ENCODE measurements at places on chromosomes 2 and 18.

DNA sequence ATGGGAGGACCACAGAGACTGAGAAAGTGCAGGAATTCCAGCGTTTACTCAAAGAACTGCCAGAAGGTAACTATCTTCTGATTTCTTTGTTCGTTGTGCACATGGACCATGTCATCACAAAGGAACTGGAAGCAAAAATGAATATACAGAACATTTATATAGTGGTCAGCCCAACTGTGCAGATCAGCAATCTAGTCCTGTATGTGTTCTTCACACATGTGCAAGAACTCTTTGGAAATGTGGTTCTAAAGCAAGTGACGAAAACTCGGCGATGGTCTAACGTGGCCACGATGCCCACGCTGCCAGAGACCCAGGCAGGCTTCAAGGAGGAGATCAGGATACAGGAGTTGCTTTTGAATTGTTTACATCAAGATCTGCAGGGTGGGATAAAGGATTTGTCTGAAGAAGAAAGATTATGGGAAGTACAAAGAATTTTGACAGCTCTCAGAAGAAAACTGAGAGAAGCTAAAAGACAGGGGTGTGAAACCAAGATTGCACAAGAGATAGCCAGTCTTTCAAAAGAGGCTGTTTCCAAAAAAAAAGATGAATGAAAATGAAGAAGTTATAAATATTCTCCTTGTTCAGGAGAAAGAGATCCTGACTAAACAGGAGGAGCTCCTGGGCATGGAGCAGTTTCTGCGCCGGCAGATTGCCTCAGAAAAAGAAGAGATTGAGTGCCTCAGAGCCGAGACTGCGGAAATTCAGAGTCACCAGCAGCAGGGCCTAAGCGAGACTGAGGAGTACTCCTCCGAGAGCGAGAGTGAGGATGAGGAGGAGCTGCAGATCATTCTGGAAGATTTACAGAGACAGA, 8.3 kb upstream of the CHST10 start:
- DNase-seq: no peak

GRCh38 chr2:202797944-202798343, 73.6 kb downstream of the ICA1L start:
- DNase-seq: no peak

GRCh38 chr18:37572736-37573135, 7.1 kb upstream of the CELF4 start:
- no peak for DNase-seq

GRCh38 chr18:5948237-5948636, 52.9 kb upstream of the TMEM200C start:
- no peak for DNase-seq

- DNase-seq: no peak
Observed at GRCh38 chr2:99680946-99681345, 191.1 kb upstream of the REV1 start.

- no peak for DNase-seq
Observed at GRCh38 chr18:23933407-23933806, 81.1 kb upstream of the TTC39C start.

- no peak for DNase-seq
Observed at GRCh38 chr2:237053066-237053465, 32.6 kb upstream of the COPS8 start.

DNA sequence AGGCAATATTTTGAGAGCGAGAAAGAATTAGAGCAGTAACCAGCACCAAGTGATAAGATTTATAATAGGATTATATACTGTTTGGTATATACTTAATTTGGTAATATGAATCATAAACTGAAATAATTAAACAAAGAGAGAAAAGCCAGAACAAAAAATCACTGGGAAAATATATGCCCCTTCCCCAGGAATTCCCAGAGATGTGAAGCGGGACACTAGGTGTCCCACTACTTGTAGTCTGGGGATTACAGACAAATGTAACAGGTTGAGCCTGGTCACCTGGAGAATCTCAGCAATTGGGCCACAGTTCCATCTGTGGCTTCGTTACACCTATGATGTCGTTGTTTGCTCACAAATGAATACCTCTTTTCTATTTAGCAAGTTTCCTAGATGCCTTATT, 256.1 kb upstream of the CHAC2 start:
- DNase-seq: no peak

- no peak for DNase-seq
Observed at GRCh38 chr2:133809485-133809884, 241.2 kb upstream of the NCKAP5 start.

GRCh38 chr2:226575928-226576327, 223.7 kb downstream of the IRS1 start:
- no peak for DNase-seq

DNA sequence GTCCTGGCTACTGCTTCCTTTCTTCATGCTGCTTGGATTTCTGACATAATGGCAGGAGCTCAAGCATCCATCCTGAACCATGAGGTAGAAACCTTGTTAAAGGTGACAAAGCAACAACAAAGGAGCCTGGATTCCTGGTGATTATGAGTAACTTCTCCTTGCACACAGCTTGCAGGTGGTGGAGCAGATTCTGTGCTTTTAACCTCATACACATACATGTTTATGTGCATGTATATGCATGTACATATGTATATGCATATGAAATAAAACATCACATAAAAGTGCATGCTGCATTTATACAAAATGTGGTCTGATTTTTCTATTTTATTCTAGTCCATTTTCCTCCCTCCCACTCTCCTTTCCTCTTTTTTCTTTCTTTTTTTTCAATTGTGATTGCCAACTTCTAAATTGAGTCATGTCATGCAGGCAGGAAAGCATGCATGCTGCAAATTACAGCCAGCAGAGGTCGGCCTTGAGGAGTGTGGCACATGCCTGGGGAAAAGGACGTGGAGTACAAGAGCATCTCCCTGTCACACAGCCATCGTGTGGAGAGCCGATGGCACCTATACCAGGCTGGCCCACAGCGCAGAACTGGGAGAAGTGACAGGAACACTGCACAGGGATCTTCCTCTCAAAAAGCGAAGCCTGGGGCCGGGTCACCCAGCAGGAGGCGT, 17.9 kb downstream of the LCT start:
- no peak for DNase-seq

GRCh38 chr18:77127769-77128671, 4.6 kb downstream of the MBP start:
- DNase-seq: peak; percentile 71

DNA sequence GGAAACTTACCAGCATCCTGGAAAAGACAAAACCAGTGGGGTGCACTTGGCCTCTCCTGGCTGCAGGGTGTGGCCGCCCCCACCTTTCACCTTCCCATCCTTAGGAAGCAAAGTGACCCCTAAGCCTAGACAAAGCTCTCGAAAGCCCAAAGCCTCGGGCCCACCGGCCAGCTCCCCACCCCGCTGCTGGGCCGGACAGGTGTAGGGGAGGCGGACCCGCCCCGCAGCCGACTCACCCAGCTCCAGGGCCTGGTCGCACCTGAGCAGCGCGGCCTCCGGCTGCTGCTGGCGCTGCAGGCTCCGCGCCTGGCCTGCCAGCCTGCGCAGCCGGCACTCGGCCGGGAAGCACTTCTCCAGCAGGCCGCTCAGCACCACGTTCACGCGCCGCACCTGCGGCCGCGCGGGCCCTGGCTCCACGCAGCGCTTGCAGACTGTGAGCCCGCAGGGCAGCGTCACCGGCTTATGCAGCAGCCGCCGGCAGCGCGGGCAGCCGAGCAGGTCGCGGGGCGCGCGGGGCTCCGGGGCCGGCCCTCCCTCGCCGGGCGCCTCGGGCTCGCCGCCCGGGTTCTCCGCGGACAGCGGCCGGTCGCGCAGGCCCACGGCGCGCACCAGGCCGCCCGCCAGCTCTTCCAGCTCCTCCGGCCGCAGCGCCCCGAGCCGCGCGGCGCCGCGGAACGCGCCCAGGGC, 979 bp downstream of the LONRF2 start:
- no peak for DNase-seq

DNA sequence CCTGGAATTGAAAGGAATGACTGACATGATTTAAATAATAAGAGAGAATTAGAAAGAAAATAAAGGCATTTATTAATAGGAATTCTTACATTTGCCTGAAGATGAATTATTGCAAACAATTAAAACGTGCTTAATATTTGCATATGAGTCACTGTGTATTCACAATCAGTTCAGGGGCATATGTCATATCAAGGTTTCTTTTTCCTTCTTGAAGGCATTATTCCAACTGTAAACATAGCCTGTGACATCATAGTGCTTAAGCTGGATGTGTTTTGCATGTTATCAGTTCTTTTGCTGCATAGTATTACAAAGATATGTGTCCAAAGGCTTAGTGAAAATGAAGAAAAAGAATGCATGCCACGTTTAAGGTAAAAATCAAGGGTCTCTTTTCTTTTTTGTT, 80.8 kb downstream of the MEIS1 start:
- no peak for DNase-seq

DNA sequence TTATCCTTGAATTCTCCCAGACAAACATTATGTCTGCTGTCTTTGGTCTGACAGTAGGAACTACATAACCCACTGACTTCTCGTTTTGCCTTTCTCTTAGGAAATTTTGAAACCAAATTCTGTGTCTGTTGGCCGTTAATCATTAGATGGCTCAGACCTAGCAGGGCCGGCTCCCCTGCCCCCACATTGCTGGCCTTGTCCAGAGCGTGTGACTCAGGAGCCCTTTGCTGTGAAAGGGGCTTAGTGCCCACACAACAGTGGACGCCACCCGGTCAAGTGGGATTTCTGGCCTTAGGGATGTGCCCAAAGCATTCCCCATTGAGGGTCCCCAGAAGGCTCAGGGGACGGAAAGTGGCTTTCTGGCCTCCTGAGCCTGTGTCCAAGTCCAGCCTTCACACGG, 137.5 kb downstream of the CTIF start:
- no peak for DNase-seq

DNA sequence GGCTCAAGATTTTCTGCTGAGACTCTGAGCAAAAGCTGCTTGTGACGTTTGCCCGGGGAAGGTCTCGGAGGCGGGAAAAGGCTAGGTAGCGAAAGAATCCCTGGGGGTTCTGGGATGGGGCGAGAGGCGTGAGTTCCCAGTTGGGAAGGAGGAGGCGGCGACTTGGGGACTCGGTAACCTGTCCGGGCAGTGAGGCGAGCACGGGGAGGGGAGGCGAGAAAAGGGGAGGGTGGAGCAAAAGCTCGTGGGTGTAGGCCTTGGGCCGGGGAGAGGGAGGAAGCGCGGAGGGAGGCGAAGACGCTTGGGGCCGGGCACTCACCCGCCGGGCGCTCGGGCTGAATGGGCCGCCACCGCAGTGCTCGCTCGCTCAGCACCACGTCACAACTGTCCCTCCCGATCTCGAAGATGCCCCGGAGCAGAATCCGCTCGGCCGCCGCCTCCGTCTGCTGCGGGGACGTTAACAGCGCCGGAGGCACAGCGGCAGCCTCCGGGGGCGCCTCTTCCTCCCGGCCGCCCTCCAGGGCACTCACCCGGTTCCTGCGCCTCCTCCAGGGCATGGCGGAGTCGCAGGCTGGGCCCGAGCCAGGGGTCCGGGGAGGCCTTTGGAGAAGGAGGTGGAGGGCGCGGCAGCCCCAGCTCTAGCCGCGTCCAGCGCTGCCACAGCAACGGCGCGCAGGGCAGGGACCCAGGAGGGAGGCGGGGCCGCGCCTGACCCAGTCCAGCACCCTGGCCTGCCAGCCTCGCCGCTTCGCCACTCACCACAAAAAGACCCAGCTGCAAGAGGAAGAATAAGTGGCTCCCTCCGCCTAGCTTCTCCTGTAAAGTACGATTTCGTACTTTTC, at the start of gene CERKL:
Gene CERKL (minus strand): TSS at position 656 of the 842 bp plus-strand sequence. CDS start 99 bp downstream, at position 557.
- no peak for DNase-seq

DNA sequence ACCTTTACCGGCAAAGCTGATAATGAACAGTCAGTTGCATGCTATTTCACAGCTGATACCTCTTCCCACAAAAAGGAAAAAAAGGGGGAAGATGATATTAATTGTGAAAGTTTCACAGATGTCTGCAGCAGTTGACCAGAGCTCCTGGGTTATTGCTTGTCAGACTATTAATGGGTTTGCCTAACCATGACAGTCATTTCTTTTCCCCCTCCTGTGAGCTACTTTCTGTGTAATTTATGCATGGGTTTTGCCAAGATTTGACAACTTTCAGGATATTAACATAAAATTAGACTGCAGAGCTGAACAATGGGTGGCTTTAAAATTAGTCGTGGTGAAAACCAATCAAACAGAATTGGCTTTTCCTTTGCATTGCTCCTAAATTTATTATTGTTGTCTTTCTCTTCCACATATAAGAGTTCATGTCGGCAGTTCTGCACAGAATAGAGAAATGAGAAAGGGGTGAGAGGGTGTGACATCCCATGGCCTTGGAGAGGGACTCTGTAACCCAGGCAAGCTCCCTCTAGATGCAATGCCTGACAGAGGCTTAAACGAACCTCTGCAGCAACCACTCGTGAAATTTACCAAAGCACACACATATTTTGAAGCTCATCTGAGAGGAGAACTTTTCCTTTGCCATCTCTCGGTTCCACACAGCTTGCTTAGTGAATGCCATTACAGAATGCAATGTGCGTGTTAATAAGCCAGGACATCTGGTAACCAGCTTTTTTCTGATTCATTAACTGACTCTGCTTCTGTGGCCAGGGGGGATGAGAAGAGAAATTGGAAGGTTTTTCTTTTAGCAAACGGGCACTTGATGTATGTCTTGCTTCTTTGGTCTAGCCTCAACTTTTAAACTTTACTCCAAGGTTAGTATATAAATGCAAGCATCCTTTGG, 82.2 kb upstream of the ITGA4 start:
- DNase-seq: no peak

DNA sequence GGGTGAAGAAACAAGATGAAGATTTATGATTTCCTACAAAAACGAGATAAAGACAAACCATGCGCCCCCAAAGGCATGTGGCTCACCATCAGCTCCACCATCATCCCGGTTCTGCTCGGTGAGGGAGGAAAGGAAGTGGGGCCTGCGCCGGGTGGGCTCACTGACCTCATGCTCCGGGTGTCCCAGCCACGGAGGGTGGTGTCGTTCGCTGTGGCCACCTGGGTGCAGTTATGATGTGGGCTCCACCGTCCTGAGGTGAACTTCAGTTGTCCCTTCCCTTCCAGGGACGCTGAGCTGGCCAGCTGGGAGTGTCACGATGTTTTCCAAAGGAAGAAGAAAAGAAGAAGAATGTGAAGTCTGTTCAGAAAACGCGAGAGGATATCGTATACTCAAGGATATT, 180.9 kb downstream of the EIPR1 start:
- no peak for DNase-seq

DNA sequence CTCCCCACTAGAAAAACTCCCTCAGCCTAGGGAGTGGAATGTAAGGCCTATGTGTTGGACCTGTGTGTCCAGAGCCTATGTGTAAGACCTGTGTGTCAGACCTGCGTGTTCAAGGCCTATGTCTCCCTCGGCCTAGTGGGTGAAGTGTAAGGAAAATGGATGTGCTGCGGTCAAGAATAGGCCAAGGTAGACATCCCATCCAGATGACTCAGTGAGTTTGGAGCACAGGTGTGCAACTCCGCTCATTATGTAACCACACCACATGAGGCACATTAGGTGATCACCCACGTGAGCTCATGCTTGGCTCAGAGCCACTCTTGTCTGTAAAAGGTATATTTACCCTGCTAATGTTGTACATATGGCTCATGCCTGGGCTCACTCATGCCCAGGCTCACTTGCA, 565.3 kb upstream of the CRIM1 start:
- DNase-seq: no peak

Measured in hematopoietic multipotent progenitor cell (in vitro differentiated cells).